ENCODE measurements at places on chromosomes 7 and 10. TPM values are rescaled to one million over a fixed set of nuclear protein-coding genes. Genes with fewer than 3 reads are reported as not detected.

The PLA2G12B gene
- total RNA-seq: not detected

The RARRES2 gene
- 1.1 TPM for total RNA-seq

The MRLN gene
- not detected for total RNA-seq

The SFRP5 gene
- total RNA-seq: 0.64 TPM

The RFC2 gene
- total RNA-seq: 56.2 TPM

The KLF14 gene
- 0.39 TPM for total RNA-seq

The RBM33 gene
- total RNA-seq: 61.1 TPM

The CPXM2 gene
- total RNA-seq: not detected

The RTKN2 gene
- total RNA-seq: 21.3 TPM

The SPAM1 gene
- not detected for total RNA-seq

The CLRN3 gene
- not detected for total RNA-seq

The SLC26A5 gene
- total RNA-seq: not detected

The HOXA5 gene
- total RNA-seq: 3.9 TPM

The TDRD1 gene
- total RNA-seq: not detected

The OR2A1 gene
- total RNA-seq: not detected

The GBX1 gene
- total RNA-seq: not detected

The TBX20 gene
- not detected for total RNA-seq

The PTN gene
- 0.13 TPM for total RNA-seq

The ZNF783 gene
- 16.6 TPM for total RNA-seq

The TMEM196 gene
- not detected for total RNA-seq
